ENCODE measurements at places on chromosomes 12 and 14. TPM values are rescaled to one million over a fixed set of nuclear protein-coding genes. Genes with fewer than 3 reads are reported as not detected.

The TMED10 gene
- 249 TPM for total RNA-seq

The HOXC9 gene
- not detected for total RNA-seq

The GARIN6 gene
- total RNA-seq, result not detected

The EXOC3L4 gene
- total RNA-seq, result 8.6 TPM

The GPRC5D gene
- total RNA-seq, result not detected

The CNTN1 gene
- total RNA-seq, result 15.2 TPM

The PPM1H gene
- 0.49 TPM for total RNA-seq

The TAS2R14 gene
- 5.2 TPM for total RNA-seq

The LTBR gene
- 146 TPM for total RNA-seq

The TGM1 gene
- total RNA-seq, result 269 TPM

The CARMIL3 gene
- 1.2 TPM for total RNA-seq

The DNAJC22 gene
- total RNA-seq, result 3.7 TPM

The EPYC gene
- total RNA-seq, result not detected

The SOAT2 gene
- total RNA-seq, result 0.74 TPM

The FBXW8 gene
- total RNA-seq, result 13.8 TPM

The SLC25A47 gene
- total RNA-seq, result not detected

DNA sequence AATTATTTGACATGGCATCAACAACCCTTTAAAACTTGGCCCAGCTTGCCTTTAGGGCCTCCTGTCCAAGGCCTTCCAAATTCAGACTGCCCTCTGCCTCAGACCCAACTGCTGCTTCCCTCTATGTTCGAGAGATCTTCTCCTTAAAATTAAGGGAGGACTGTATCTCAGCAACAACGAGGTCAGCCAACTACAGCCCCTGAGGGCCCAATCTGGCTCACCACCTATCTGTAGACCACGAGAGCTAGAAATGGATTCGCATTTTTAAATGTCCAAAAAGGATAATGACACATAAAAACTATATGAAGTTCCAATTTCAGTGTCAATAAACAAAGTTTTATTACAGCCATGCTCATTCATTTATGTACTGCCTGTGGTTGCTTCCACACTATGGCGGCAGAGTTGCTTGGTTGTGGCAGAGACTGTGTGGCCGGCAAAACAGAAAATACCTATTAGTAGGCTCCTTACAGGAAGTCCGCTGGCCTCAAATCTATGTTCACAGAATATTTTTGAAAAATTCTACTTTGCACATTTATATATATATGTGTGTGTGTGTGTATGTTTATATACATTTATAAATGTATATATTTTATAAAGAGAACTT, 1026.9 kb downstream of the BCL11B start:
- no peak for DNase-seq

- no peak for DNase-seq
Measured at GRCh38 chr14:70665448-70666360, 24.0 kb downstream of the TTC9 start.

DNA sequence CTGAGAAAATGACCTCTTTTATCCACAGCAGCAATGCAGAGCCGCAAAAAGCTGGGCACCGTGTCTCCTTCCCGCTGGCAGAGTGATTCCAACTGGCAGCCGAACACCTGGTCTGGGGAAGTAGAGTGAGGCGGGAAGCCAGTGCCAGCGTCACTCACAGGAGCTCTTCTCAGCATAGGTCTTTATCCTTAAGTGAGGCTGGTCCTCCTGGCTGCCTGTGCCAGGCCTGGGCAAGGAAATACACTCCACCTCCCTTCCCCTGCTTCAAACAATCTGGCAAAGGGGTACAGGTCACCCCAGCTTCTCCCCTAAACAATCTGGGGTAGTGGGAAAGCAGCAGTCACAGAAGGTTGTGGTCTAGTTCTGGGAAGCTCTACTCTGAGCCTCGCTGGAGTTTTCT, 4.8 kb downstream of the ARHGAP9 start:
- no peak for DNase-seq

GRCh38 chr14:77782202-77782601, 17.7 kb upstream of the ADCK1 start:
- DNase-seq, result no peak

DNA sequence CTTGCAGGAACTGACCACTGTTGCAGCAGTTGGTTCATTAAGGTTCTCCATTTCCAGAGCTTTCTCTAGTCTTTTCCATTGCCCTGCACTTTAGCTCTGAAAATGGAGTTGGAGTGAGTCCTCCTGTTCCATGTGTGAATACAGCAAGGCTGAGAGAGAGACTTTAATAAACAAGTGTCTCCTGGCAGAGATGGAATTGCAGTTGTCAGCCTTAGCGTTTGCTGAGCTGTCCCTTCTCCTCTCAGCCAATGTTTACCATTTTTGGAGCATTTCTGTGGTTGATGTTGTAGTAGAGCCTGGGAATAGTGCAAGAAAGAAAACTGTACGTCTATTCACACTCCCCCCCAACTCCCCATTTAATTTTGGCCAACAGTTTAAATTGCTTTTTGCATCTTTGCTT, 7.5 kb upstream of the MANSC4 start:
- no peak for DNase-seq

- no peak for DNase-seq
Measured at GRCh38 chr14:59890676-59891075, 20.1 kb upstream of the RTN1 start.

DNA sequence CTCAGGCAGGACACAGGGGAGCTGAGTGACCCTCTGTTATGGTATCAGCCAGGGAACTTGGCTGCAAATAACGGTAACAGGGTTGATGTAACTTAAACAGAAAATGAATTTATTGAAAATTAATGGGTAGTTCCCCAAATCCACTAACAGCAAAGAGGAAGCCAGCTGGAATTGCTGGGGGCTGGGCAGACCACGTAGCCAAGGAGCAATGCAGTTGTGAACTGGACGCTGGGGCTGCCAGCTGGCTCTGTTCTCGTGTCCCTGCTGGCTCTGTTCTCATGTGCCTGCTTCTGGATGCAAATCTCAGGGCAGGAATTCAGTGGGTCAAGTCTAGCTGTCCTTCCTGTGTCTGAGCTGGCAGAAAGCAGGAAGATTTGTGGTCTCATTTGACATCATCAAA, 1383.3 kb upstream of the TMEM132C start:
- no peak for DNase-seq

DNA sequence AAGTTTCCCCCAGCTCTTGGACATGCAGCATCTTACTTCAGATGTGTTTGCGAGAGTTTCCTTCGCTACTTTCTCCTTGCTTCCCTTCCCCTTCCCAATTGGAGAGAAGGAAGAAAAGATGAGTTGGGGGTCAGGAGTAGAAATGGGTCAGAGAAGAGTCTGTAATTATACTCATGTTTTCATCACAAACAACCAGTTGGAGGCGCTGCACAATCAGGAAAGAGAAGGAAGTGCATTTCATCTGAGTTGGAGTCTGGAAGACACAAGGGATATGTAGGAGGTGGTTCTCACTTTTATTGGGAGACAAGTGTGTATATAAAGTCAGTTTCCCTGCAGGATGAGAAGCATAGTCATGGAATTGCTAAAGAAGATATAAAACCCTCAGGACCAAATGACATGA, 31.3 kb upstream of the VSX2 start:
- no peak for DNase-seq

GRCh38 chr14:92039063-92039718, 668 bp downstream of the TRIP11 start:
- no peak for DNase-seq

GRCh38 chr14:26765768-26766520, 168.1 kb upstream of the NOVA1 start:
- DNase-seq, result no peak

GRCh38 chr12:632102-632696, 31.0 kb downstream of the NINJ2 start:
- DNase-seq, result no peak

DNA sequence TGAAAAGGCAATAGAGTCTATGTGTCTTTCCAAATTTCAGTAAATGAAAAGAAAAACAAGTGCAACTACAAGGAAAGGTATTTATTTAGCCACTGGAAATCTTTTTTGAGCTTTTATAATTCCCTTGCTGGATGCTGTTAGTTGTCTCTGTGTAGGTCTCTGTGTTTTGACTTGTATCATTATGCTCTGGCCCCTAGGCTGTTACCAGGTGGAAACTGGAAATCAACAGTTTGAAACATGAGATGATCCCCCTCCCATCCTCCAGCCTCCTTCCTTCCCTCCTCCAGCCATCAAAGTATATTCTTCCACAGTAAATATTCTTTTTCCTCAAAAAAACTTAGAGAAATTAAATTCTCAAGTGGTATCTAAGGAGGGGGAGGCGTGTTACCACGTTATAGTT, 934 bp upstream of the DCN start:
- no peak for DNase-seq

- DNase-seq, result no peak
Measured at GRCh38 chr14:73997108-73997943, 21.8 kb downstream of the ENTPD5 start.

GRCh38 chr14:68711561-68712309, 81.1 kb downstream of the ZFP36L1 start:
- no peak for DNase-seq

DNA sequence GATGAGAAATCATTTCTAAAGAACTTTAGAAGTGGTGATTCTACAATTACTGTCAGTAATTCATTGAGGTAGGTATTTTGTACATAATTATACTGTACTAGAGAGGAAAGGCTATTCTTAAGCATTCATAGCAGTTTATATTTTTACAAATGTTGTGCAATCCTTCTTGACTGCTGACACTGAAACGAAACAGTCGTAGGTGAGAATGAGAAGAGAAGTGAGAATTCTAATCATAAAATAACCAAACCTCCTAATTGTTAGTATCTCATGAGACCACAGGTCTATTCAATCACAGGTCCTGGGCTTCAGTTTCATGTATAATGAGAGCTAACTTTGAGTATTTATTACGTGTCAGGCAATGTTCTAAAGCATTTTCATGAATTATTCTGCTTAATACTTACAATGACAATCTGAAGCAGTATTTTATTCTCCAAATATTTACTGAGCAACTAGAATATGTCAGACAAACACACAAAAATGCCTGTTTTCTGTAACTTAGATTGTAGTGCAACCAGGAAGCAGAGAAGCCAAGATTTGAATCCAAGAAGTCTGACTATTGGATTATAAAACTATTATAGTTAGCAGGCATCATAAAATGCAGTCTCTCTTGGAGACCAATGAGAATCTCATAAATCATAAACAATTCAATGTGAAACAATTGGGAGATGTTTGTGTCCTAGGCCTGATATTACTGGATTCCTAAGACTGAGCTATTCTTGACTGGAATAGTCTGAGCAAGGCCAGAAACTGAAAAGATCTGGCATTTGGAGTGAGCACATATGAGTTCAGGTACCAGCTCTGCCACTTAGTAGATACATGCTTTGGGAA, 24.3 kb downstream of the RERG start:
- DNase-seq, result no peak

DNA sequence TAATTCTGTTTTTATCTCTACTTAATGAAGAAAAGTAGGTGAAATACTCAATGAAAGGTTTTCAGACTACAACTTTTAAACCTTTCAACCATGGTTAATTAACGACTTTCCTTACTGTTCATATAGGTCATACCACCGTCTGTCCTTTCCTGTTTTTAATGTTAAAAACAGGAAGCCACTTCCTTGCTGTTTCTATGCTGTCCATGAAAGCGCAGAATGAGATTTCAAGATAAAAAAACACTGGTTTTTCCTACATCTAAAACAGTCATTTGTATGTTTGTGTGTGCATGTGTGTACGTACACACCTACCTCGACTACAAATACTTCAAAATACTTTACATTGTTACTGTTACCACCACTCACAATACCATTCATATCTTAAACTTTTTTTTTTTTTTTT, 27.3 kb downstream of the SPTLC2 start:
- no peak for DNase-seq

DNA sequence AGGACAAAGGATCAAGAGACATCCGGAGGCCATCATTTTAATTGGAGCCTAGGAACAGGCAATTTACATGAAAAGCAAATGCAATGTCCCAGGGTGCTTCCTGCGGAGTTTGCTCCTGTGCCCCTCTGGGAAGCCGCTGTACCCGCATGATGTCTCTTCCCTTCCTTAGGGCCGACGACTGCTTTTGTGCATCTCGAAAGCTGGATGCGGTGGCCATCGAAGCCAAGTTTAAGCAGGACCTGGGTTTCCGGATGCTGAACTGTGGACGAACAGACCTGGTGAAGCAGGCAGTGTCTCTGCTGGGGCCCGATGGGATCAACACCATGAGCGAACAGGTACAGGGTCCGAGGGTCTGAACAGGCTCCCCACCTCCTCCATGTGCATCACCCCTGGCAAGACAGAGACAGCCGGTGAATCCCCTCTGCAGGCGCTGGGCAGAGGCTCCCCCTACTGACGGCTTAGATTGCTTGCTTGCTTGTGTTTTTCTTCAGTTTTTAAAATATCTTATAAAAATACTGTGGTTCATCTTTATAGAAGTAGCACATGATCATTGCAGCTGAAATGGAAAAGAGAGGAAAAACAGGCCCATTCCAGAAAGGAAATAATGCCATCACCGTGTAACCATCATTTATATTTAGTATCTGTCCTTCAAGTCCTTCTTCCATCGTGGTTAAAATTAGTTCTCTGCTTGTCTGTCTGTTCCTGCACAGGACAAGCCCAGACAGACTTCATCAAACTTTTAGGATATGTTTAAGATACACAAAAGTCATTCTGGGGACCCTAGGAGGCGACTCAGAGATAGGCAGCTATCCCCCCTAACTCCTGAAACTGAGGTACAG, 75.4 kb upstream of the PWP1 start:
- DNase-seq, result no peak

DNA sequence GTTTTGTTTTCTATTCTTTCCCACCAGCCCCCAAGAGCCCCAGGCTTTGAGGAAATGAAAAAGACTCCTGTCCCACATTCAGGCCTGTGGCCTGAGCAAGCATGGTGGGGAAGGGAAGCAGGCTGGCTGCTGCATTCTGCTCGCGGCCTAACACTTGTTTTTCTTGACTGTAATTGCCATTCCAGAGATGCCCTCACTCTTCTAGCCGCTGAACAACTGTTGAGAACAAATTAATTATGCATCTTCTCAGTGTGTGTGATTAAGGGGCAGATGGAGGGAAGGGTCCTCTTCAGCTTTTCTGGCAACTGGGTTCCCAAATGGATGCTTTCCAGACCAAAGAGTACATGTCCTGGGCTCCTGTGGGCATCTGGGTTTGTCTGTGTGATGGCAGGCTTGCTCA, 43.3 kb downstream of the ADCK1 start:
- DNase-seq, result no peak

DNA sequence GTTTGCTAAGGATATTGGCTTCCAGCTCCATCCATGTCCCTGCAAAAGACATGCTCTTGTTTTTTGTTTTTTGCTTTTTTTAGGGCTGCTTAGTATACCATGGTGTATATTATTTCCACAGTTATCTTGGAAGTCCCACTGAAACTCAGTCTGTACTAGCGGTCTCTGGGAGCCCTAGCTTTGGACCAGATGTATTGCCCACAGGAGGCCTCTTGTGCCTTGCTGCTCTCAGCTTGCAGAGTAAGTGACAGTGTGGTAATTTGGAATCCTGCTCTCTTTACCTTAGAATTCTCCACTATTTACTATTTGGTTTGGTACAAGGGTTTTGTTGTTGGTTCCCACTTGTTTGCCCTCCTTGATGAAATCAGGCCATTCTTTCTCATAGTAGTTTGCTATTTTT, 1022.9 kb downstream of the LRFN5 start:
- DNase-seq, result no peak

Data from vagina (tissue), 2 donors.